Uterus (tissue), 4 donors: ENCODE measurements at places on chromosomes 2 and 18.
A peak's percentile ranks its signal among the peaks of the same experiment; 100 is the strongest.

DNA sequence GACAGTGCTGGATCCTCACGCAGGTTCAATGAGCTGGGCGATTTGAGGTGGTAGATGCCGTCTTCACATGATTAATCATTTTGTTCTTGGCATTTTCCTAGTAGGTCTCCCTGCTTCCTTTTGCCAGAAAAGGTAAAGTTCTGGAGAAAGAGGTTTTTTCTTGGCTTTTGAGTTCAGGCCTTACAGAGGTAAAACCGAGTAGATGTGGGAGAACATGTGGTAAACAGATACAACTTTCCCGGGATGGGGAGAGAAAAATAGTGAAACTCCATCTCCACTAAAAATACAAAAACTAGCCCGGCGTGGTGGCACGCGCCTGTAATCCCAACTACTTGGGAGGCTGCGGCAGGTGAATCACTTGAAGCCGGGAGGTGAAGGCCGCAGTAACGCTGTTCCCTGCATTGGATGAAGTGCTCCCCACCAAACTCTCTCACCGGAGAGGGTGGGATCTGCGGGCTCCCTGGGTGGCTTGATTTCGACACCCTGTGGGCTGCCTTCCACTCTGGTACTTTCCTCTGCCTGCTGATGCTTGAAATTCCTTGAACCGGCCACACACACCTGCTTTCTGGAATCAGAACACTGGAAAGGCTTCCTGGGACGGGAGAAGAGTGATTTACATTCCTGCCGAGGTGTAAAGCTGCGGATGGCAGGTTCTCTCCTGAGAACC lies 88.8 kb downstream of the ACTR3 start:
- no peak for DNase-seq
- no peaks in the 10 kb centered on the region for H3K27me3 ChIP-seq
- no peak overlapping the region for H3K27ac ChIP-seq
- H3K4me3 ChIP-seq: no peak overlapping the region
- H3K36me3 ChIP-seq: no peaks in the 10 kb centered on the region

- no peaks in the 10 kb centered on the region for H3K36me3 ChIP-seq
- no peak overlapping the region for H3K27ac ChIP-seq
- H3K27me3 ChIP-seq: no peaks in the 10 kb centered on the region
- no peaks in the 10 kb centered on the region for H3K4me1 ChIP-seq
- H3K4me3 ChIP-seq: no peak overlapping the region
Measured at GRCh38 chr18:2687390-2688001, 32.0 kb downstream of the SMCHD1 start.

DNA sequence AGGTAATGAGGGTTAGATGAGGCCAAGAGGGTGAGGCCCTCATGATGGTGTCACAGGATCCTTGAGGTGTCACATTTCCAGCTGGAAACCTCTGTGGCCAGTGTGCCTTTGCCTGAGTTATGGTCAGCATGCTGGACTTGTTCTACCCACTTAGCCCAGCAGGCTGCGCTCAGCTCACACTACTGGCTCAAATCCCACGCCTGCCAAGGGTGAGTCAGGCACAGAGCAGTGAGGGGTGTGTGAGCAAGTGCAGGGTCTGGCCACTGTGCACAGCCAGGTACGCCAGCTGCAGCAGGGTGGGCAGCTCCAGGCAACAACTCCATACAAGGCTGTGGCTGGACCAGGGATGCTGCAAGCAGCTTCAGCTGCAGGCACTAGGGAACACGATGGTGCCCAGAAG lies 616.6 kb upstream of the FSHR start:
- no peak overlapping the region for H3K4me3 ChIP-seq
- H3K4me1 ChIP-seq: no peaks in the 10 kb centered on the region
- H3K36me3 ChIP-seq: no peaks in the 10 kb centered on the region
- no peak overlapping the region for H3K27ac ChIP-seq
- DNase-seq: no peak

DNA sequence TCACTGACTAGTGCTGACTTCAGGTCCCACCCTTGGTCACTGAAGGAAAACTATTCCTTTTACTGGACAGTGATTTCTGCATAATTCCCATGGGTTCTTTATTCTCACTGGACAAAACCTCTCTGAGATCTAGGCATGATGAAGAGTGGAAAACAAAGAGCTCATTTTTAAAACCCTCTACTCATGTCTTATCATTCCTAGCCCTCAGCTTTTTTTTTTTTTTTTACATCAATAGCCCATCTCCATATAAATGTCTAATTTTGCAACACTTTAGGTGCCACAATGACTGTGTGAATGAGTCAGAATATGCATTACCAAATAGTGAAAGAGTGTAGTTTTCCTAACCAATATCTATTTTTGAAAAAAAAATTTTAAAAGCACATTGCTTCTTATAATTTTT lies 74.8 kb downstream of the TCF4 start:
- H3K27ac ChIP-seq: peak overlapping the region; percentile 22
- no peak overlapping the region for H3K4me3 ChIP-seq
- no peaks in the 10 kb centered on the region for H3K27me3 ChIP-seq
- no peaks in the 10 kb centered on the region for H3K4me1 ChIP-seq

DNA sequence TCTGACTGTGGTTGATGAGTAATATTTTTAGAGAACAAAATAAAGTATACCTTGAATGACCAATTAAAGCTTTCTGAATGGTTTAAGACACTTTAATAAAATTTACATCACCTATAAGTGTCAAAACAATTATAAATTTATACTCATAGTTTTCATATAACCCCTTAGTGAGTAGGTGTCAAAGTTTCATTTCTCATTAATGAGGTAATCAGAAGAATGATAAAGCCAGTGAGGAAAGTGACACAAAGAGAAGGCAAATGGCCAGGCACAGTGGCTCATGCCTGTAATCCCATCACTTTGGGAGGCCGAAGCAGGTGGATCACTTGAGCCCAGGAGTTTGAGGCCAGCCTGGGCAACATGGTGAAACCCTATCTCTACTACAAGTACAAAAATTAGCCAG lies 60.8 kb upstream of the CTLA4 start:
- no peak overlapping the region for H3K4me3 ChIP-seq
- no peaks in the 10 kb centered on the region for H3K4me1 ChIP-seq
- no peak for DNase-seq
- H3K27ac ChIP-seq: no peak overlapping the region
- no peaks in the 10 kb centered on the region for H3K27me3 ChIP-seq
- H3K36me3 ChIP-seq: no peaks in the 10 kb centered on the region
